ENCODE measurements at places on chromosomes 7 and 10.

- no peak for DNase-seq
These were observed 35.6 kb upstream of the ANTXRL start for GRCh38 chr10:46250898-46251856.

DNA sequence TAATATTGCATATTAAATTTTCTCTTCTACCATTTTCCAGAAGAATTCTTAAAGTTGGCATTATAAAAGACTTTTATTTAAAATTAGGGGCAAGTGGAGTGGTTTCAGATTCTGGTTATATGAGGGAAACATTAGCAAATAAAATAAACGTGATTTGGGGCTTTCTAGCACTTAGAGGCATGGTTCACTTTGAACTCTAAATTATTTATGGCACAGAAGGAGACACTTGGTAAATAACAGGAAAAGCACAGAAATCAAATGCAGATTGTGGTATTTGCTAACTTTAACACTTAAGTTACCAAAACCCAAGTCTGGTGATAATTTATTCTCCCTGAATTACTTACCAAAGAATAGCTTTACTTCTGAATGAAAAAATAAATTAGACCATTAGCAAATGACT lies 134.5 kb upstream of the ETV1 start:
- no peak for DNase-seq

DNA sequence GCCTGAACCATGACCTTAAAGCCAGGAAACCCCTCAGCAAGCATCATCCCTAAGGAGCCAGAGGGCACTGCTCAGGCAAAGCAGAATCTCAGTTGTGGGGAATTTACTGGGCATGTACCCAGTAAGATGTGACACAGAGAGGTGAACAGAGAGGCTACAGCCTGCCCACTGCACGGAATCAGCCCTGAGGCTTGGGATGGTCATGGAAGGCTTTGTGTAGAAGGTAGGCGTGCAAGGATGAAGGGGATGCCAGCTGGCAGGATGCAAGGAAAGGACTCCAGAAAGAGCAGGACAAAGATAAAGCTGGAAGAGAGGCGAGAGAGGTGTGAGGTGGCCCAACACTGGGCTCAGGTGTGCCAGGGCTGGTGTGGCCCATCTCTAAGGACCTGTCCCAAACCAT lies 2.4 kb upstream of the AIFM2 start:
- no peak for DNase-seq

DNA sequence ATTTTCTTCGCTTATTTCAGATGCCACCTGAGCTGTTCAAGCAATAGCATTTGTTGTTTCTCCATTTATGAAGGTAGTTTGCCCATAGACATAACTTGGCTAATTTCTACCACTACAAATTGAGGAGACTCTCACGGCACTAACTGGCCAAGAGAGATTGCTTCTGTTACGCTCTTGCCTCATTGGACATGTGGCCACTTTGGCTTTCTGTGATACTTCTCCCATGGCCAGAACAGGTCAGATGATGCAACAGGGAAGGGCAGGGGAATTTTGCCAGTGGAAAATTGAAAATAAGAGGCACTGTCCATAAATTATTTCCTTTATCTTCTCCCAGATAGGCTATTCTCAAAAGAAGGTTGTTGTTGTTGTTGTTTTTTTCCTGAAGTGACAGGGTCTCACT lies 1633.3 kb upstream of the LRRTM3 start:
- no peak for DNase-seq

- DNase-seq, result no peak
These were observed 287.8 kb upstream of the CDC14C start for GRCh38 chr7:48636391-48637015.

DNA sequence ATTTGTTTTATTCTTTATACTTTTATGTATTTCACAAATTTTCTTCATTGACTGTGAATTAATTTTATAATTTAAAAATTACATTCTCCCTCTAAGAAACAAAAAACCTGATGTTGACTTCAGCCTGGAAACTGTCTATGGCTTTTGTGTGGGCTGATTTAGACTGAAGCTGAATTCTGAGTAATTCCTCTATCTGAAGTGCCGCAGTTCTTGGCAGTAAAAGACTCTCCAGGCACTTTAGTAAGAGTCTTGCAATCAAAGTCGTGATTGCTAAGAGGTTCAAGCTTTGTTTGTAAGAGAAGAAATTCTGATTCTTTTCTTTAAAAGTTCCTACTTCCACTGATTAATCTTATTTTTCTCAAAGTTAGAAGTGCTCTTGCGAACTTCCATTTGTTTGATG lies 3.4 kb upstream of the CEP41 start:
- DNase-seq, result peak; percentile 20

GRCh38 chr7:30162133-30162532 lies 27.3 kb downstream of the MTURN start:
- DNase-seq, result no peak

GRCh38 chr7:151051108-151051507 lies 2.8 kb downstream of the ASIC3 start:
- no peak for DNase-seq
